Urinary bladder (tissue), 4 donors: ENCODE measurements at places on chromosomes 6 and 20. TPM values are rescaled to one million over a fixed set of nuclear protein-coding genes. Genes with fewer than 3 reads are reported as not detected.

Gene SRSF3
- 152 TPM for total RNA-seq

Gene MAP3K4
- total RNA-seq = 74.4 TPM

Gene RAET1L
- not detected for total RNA-seq

Gene TRIM15
- not detected for total RNA-seq

Gene PKIB
- 5.1 TPM for total RNA-seq

Gene GPR63
- total RNA-seq = 9.7 TPM

Gene MCHR2
- total RNA-seq = 0.48 TPM

Gene FAM184A
- total RNA-seq = 12.1 TPM

Gene ANKEF1
- 1.7 TPM for total RNA-seq

Gene SLC22A2
- not detected for total RNA-seq

Gene DEFB119
- not detected for total RNA-seq

Gene POU3F2
- total RNA-seq = 0.16 TPM

Gene KIF6
- total RNA-seq = 1.1 TPM

Gene RSPH4A
- total RNA-seq = 0.90 TPM

Gene USP49
- total RNA-seq = 4.9 TPM

Gene RBM24
- total RNA-seq = 18.1 TPM

Gene SNAP91
- total RNA-seq = 5.2 TPM

Gene ARMH2
- total RNA-seq = not detected

Gene POPDC3
- total RNA-seq = 2.5 TPM

Gene MDN1
- total RNA-seq = 30.6 TPM

Gene SGK2
- total RNA-seq = 6.2 TPM

Gene PM20D2
- 31.3 TPM for total RNA-seq

Gene KIF25
- not detected for total RNA-seq

Gene KCNS1
- 0.21 TPM for total RNA-seq

Gene HSPA1L
- 2.5 TPM for total RNA-seq

Gene GTSF1L
- total RNA-seq = not detected

Gene RIMS1
- 21.0 TPM for total RNA-seq

Gene APCDD1L
- total RNA-seq = 3.9 TPM

Gene MUC22
- not detected for total RNA-seq

Gene PREP
- total RNA-seq = 26.2 TPM
